ENCODE measurements at places on chromosomes 2 and 18. TPM values are rescaled to one million over a fixed set of nuclear protein-coding genes. Genes with fewer than 3 reads are reported as not detected.

- DNase-seq: no peak
These were observed 33.8 kb upstream of the NEDD4L start for GRCh38 chr18:58010265-58010664.

- DNase-seq: no peak
These were observed 181.4 kb upstream of the FN1 start for GRCh38 chr2:215617060-215617824.

DNA sequence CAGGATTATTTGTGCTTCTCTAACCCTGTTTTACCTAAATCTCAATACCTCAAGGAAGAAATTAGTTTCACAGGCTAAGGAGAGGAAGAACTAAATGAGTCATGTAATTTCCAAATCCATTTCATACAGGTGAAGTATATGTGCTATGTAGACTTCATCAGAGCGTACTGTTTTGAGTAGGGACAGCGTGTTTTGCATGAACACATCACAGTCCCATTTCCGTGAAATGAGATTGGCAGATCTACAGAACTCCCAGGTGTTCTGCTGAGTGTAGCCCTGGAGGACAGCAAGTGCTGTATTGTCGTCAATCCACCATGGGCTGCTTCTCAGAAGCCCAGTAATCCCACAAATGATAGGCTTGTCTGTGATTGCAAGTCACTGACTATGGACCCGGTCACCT, 97.7 kb downstream of the XRCC5 start:
- no peak for DNase-seq

DNA sequence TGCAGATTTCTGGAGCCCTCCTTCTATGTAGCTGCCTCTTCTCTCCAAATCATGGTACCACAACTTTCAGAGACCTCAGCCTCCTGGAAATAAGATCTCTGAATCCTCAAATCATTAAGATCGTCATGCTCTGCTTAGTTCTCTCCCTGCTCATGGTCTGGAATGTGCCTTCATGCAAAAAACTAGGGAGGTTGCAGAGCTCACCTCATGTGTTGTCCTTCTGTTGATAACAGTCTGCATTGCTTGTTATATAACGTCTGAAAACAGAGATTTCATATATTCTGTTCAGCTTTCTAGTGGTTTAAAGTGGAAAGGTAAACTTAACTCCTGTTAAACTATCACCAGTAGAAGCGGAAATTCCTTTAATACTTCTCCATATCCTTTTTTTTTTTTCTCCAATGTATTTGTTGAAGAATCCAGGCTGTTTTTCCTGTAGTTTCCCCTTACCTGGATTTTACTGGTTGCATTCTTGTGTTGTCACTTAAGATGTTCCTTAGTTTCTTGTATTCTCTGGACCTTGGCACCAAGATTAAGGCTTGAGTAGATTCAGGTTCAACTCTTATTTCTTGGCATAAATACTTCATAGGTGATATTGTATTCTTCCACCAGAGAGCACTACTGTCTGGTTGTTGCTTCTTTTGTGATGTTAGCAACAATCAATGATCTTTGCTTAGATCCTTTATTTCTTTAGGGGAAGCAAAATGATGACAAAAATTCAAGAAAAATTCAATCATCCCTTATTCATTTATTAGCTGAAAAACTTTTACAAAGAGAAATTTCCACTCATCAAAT, 211.3 kb downstream of the LOXHD1 start:
- DNase-seq: no peak

Gene IL1RL2
- total RNA-seq: 0.47 TPM

All from occipital lobe (tissue), 3 donors.